ENCODE measurements at places on chromosomes 1 and 21.

DNA sequence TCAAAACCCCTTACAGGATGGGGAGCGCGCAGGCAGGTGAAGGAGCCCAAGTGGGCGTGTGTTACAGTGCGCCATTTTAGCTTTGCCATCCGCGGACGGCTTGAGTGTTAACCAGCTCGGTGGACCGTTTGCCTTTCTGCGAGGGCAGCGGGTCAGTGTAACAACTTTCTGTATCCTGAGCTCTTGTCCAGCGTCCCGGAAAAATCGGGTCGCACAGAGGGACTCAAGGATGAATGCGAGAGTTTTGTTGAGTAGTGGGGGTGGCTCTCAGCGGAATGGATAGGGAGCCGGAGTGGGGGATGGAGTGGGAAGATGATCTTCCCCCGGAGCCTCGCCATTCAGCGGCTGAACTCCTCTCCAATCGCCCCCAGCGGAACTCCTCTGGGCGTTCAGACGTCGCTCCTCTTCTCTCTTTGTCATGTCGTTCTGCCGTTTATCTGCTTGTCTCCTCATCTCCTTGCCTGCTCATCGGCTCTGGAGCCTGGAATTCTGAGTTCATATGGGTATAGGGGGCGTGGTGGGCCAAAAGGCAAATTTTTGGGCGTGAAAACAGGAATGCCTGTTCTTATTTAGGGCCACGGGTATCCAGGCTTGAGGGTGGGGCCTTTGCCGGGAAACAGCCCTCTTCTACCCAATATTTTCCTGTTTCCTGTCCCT is 295.4 kb downstream of the CTH start:
- DNase-seq, result no peak

- no peak for DNase-seq
These were observed 355.1 kb upstream of the PTBP2 start for GRCh38 chr1:96366516-96366915.

DNA sequence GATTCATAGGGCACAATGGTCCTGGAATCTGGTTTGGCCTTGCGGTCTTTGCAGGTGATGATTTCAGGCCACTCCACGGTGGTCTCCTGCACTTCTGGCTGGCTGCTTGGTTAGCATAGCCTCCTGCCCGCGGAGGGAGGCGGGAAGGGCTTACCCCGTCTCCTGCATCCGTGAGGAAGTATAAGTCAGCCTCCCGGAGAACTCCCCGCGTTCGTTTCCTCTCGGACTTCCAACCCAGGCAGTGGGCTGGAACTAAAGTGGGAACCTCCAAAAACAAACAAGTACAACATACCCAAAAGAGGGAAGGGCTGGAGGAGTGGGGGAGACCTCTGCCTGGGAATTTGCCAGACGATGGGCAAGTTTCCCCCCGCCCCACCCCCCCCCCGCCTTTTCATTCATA is 939 bp upstream of the CCN1 start:
- no peak for DNase-seq

DNA sequence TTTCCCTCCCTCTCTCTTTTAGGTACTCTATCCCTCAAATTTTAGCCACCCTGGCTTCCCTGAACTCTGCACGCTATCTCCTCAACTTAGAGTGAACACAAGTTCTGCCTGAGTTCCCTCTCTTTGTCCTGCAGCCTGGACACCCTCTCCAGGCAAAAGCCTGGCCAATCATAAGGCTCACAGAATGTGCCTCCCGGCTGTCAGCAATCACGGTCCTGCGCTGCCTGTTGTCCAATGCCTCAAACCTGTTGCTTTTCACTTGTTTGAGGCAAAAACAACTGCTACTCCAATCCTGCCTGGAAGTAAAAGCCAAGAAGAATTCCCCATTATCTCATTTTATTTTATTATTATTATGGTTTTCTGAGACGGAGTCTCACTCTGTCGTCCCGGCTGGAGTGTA is 66.1 kb downstream of the LGR6 start:
- DNase-seq, result no peak

DNA sequence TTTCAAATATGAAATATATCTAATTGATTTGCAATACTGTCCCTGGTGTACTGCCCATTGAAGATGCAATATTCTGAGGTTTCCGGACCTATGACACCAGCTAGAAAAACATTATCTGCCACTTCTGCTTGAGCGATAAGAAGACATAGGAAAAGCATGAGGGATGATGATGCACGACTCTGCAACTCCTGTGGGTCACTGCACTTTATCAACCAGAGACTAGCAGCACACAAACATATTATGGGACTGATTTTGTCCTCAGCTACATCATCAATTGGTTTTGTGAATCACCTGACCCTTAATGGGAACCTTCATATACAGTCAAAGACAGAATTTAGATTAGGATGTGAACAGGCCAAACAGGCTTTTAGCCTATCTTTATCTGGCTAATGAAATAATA is 13.8 kb upstream of the KCNA3 start:
- no peak for DNase-seq

DNA sequence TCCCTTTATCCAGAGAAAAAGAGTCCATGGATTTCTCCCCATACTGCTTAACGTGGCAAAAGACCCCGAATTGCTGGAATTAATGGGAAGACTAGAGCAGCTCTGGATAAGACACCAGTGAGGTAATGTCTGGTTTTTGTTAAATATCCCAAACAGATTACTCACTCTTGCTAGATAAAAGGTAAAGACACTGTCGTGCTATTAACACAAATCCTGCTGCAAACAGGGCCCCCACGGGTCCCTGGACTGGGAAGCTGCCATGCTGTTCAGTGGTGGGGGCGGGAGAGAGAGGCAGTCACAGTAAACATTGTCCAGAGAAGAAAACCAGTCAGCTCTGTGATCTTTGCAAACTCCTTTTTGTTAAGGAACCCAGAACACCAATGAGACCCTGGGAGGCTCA is 15.2 kb upstream of the SRP9 start:
- DNase-seq, result no peak

DNA sequence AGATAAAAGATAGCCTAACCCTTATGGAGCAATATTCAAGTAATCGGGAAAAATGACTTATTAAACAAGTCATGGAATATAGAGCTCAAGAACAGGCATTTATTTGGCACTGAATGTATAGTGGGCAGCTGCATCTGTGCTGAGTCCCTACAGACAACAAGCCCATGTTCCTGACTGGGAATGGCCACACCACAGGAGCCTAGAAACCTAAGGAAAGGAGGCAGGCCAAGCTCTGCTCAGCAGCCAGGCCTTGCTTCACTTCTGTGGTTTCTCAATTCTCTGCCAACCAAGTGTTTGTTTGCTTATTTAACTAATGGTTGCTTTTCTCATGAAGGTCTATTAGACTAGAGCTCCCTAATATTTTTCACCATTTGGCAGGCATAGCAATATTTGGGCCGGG is 21.5 kb downstream of the AK2 start:
- DNase-seq, result no peak

GRCh38 chr1:28517649-28517999 is 11.8 kb downstream of the RCC1 start:
- no peak for DNase-seq

- DNase-seq, result no peak
These were observed 20.2 kb downstream of the LDLRAP1 start for GRCh38 chr1:25563330-25564215.

DNA sequence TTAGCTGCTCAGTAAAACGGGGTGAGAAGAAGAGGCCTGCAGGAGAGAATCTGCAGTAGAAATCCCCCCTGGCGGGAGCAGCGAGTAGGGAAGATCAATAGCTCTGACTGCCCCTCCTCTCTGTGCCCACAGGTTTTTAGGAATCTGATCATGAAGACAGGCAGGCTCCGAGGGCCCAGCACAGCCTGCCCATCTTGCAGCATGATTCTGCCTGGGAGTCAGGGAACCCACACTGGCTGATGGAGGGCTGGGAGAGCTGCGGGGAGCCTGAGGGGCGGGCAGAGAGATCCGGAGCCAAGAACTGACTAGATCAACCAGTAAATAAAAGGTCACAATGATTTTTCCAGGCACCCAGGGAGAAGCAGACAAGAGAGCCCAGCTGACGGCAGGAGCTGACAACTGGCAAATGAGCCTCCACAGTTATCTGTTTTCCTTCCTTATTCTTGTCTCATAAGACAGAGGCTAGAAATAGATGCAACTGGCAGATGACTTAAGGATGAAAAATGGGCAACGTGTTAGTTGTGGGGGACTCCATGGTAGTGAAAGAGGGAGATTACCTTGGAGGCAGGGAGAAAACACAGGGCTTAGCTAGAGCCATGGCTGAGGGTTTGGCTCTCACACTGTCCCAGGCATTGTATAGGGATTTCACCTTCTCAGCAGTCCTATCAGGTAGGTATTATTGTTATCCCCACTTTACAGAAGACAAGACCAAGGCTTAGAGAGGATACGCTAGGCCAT is 116.2 kb downstream of the PLXNA2 start:
- DNase-seq, result no peak

DNA sequence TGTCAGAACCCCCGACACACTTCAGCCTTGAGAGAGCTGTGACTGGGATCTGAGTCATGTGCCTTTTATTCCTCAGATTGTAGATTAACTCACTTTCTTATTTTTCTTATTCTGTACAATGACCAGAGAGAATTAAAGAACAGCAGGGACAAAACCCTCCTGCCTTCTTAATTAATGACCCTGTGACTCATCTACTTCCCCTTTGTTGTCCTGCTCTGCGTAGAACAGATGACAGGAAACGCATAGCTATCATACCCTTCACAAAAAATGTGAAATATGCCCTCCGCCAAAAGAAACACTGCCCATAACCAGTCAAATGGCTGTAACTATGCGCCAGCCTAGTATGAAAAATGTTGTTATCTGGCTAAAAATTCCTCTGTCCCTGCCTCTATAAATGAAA is 9.1 kb upstream of the PADI2 start:
- DNase-seq, result no peak

DNA sequence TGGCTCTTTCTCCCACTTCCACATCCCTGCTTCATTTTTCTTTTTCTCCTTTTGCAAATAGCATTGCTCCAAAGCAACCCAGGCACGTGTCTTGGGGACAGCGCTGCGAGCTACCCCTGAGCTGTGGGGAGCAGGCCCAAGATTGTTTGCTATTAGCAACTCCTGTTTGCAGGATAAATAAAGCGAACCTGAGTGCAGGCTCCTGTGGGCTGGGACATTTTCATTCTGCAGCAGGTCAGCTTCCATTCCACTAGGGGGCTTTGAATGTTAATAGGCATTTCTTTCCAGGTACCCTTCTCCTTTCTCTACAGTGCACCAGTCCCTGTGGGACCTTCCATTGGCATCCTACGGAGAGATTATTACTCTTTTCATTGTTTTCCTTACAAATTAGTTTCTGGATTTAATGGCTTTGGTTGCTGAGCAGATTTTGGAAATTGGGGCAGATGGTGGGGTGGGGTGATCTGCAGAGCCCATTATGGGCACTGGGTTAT is 54.0 kb downstream of the OLFML3 start:
- DNase-seq, result no peak

DNA sequence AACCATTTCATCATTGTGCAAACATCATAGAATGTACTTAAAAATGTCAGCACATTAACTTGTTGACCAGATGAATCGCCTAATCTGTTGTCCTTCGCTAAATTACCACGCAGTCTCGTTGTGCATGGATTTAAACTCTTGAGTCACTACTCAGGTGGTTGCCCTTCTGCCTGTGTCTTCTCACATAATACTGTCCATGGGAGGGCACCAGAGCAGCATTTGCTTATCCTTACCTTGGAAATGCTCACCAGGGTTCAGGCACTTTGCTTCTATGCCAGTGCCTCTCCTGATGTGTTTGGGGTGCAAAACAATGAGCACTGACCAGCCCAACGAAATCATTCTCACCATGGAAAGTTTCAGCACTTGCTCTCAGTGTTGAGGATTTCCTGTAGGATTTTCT is 559.9 kb downstream of the RWDD3 start:
- no peak for DNase-seq

- peak; percentile 45 for DNase-seq
These were observed 720 bp downstream of the SUSD4 start for GRCh38 chr1:223363057-223363855.

DNA sequence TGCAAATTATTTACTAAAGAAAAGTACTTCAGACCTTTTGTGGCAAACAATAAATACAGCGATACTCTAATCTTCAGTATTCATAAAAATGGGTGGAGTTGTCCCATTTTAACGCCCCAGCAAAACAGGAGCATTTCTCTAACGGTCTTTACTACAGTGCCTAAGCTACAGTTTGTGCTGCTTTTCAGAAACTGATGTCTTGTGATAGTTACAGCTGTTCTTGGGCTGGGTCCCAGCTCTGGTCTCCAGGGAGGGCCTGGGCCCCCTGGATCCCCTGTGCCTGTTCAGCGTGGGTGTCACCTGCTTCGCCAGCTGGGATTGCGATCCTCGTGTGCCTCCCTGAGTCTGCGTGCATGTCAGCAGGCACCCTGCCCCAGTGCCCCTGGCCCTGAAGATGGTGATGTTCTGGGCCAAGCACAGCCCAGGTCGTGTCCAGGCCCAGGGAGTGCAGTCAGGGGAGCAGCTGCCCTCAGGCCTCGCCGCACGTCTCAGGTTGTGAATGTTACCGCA is 64.0 kb upstream of the DIP2A start:
- DNase-seq, result no peak

DNA sequence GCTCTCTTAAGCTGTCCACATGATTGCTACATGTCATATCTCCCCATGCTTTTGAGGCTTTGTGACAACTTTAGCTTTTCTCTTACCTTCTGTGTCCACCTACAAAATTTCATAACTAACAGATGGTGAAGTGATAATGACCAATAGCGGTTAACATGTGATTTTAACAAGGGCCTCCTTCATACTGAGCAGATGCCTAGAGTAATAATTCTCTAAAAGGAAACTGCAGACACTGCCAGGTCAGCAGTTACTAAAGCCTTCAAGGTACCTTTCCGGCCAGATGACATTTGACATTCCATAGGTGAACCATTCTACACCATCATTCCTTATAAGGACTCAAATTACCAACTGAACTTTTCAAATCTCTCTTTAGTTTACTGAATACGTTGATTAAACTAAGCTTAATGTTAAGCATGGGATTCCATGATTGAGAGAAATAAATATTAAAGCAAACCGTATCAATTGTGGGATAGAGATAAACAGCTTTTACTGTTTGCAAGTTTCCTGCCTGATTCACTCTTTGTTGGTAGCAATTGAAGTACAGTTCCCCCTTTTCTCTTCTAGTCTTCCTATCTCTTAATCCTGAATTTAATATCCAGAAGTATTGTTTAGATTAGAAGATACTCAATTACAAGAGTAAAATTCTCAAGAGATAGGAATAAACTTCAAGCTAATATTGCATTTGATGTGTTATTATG is 205.1 kb downstream of the PLA2G4A start:
- no peak for DNase-seq

GRCh38 chr1:55578646-55579045 is 363.5 kb upstream of the USP24 start:
- DNase-seq, result no peak

All from DMS79 treated with DMSO at 0.1 percent for 48 hours (cell line).